Inflammatory macrophage (primary cell): ENCODE measurements at places on chromosomes 5 and 9.
A peak's percentile ranks its signal among the peaks of the same experiment; 100 is the strongest.

DNA sequence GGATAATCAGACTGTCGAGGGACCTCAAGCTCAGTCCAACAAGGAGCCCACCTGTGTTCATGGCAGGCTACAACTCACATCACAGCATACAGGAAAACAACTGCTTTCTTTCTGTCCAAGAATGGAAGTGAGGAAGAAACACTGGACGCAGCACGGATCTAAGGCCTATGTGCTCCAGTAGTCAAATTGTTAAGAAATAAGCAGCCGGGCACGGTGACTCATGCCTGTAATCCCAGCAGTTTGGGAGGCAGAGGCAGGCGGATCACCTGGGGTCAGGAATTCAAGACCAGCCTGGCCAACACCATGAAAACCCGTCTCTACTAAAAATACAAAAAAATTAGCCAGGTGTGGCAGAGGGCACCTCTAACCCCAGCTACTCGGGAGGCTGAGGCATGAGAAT lies 427.8 kb downstream of the BNC2 start:
- no peak for DNase-seq

- DNase-seq = no peak
Observed at GRCh38 chr5:159817262-159818029, 98.8 kb upstream of the ADRA1B start.

DNA sequence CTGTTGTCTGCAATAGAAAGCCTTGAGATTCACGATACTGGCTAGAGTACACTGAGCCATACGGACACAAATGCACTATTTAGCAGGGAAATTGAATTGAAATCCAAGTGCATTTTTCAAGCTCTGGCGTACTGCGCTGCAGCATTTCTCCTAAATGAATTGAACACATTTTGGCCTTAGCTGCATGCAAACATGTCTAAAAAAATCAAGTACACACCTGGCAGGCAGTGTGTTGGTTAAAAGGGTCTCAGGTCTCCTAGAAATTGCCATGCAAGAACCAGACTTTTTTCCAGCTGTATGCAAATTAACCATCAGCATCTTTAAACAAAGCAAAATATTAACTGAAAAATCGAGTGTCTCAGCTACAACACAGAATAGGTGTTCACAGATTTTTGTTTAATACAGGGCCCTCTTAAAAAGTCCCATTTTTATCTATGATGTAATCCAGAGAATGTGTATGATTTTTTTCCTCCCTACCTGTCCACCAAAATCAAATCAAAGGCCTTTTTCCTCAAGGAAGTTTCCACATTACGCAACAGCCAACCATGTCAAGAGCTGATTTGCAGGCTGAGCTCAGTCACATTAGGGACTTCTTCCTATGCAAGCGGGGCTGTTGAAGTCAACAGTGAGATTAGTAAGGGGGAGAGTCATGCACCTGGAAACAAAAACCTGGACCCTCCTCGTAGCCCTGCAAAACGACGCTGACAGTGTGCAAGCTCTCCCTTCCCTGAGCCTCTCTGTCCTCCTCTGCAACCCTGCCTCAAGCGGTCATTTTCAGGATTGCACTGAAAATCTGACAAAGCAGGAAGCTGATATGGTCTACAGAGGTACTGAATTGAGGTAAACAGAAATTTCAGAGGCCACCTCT lies 14.1 kb upstream of the SFXN1 start:
- DNase-seq = peak; percentile 46

DNA sequence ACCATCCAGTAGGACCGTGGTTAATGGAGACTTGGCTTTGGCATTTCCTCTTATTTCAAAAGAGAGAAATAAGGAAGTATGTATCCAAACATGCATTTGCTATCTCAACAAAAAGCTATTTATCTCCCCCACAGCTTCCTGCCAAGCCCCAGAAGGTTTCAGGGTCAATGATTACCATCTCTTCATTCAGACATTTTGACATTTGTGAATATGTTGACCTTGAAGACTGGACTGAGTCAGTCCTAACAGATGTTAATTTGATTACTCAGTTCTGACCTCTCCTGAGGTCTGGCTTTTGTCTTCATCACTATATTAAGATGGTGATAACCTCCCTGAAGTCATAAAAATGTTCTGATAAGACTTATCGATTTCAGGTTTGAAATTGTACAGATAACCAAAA lies 479.4 kb downstream of the AGTPBP1 start:
- DNase-seq = no peak

DNA sequence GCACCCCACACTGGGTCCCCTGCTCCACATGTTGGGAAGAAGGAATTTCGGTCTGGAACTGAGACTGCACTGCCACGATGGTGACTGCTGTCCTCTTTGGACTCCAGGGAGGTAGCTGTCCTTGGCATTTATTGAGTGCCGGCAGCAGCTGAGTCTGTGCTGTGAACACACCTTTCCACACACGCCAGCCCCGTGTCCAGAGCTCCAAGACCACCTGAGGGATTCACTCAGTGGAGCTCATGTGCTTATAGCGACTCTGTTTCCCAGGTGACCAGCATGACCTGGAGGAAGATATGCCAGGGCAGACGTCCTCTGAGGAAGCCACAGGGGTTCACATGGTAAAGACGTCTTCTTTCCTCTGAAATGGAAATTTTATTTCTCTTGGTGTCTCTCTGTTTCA lies 33.2 kb upstream of the FLT4 start:
- DNase-seq = no peak

DNA sequence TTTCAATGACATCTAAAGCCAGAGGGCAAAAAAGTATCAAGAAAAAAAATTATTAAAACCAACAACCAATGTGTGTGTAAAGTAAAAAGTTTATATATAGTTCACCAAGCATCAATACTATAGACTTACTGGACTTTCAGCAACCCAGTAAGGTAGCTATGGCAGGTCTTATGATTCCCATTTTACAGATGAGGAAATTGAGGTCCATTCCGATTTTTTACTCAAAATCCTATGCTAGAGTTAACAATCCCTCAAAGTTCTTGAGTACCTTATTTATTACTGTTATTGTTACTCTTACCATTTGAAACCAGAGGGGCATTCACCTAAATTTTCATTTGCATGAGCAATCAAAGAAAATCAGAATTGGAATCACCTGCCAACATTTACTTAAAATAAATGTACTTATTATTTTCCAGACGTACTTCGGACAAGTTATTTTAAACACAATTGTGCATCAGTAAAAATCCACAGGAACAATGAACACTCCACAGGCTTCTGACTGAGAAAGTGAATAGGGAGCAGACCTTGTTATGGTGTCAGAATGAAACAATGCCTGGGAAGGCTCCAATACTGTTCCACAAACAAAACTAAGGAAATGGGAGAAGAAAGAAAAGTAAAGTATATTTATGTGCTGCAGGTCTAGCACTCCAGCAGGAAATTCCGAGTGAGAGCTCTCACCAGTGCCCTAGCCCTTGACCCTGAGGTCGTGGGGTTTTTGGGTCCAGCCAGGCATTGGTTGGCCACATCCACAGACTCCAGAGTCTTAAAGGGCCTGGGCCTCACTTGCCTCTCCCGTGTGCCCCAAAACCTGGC lies 229.9 kb downstream of the PIK3R1 start:
- no peak for DNase-seq

DNA sequence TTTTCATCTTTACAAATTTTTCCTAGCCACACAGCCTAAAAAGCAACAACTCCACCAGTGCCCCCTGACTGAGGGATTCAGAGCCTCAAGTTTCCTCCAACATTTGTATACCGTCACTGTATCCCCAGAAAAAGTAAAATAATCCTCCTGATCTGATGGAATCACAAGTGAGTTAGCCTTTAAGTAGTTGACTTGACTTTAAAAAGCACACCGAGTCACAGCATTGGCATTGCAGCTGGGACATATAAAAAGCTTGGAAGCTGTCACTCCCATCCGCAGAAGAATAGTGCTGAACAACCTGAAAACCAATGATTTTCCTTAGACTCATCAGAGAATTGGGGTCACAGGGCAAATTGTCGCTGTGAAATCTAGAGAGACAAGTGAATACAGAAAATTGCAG lies 41.6 kb upstream of the FBN2 start:
- no peak for DNase-seq

GRCh38 chr5:139696167-139696893 lies 48.2 kb downstream of the CXXC5 start:
- DNase-seq = no peak

- DNase-seq = peak; percentile 28
Observed at GRCh38 chr5:180201051-180201987, 7.7 kb downstream of the RASGEF1C start.

- no peak for DNase-seq
Observed at GRCh38 chr9:22171691-22172090, 162.6 kb upstream of the CDKN2B start.

GRCh38 chr5:50822761-50823160 lies 156.3 kb downstream of the PARP8 start:
- no peak for DNase-seq

- DNase-seq = no peak
Observed at GRCh38 chr5:178739452-178740180, 9.2 kb upstream of the ZNF354A start.
